ENCODE measurements at places on chromosomes 6 and 20.

GRCh38 chr20:44644667-44645131, 6.8 kb downstream of the ADA start:
- DNase-seq, result no peak

GRCh38 chr6:149683256-149683859, 34.5 kb downstream of the LATS1 start:
- no peak for DNase-seq

DNA sequence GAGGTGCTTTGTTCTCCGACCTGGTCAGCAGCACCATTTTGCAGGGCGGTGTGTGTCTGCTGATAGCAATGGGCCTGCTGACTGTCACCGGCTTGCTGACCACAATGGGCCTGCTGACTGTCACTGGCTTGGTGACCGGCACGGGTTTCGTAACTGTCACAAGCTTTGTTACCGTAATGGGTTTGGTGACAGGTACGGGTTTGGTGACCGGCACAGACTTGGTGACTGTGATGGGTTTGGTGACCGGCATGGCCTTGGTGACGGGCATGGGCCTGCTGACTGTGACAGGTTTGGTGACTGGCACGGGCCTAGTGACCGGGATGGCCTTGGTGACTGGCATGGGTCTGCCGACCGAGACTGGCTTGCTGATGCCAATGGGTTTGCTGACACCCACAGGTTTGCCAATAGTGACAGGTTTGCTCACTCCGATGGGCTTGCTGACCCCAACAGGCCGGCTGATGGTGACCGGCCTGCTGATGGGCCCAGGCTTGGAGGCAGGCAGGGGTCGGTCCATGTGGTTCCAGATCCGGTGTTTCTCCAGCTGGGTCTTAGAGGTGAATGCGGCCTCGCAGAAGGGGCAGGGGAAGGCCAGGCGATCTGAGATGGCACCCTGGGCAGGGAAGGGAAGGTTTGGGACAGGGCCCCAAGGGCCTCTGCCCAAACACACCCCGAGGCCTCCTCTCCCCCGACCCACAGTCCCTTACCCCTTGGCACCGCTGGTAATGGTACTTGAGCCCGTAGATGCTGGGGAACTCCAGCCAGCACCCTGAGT, 3.4 kb downstream of the ZNF512B start:
- DNase-seq, result no peak

DNA sequence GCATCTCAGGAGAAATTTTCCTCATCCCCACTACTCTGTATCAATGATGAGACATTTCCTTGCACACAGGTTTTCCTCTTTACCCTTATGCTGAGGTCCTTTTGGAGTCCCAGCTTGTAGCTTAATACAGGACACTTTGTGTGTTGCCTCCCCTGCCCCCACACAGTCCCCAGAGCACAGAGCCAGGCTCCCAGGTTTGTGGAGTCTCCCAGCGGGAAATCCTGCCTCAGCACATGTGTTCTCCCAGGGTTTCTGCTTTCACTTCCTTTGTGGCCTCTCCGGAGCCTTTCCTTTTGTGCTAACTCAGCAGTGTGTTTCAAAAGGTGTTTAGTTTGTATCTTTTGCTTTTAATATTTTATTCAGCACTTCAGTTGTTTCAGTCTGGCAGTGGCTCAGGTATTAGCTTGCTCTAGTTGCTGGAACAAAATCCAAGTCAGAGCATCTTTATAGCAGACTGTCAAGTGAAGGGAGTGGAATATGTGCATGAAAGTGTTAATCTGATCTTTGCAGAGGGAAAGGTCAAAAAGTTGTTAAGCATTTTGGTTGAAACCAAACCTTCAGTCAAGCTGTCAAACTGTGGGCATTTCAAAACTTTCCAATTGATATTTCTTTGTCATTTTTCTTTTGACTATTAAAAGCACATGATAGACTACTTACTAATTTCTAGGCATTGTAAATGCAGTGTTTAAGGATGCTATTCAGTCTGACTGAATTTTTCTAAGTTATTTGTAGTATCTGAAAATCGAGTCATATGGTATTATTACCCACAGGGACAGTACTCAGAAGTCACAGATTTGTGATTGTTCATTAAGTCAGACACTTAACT, 8.6 kb downstream of the SNX9 start:
- no peak for DNase-seq

GRCh38 chr6:134703206-134703605, 246.7 kb downstream of the ALDH8A1 start:
- DNase-seq, result no peak

DNA sequence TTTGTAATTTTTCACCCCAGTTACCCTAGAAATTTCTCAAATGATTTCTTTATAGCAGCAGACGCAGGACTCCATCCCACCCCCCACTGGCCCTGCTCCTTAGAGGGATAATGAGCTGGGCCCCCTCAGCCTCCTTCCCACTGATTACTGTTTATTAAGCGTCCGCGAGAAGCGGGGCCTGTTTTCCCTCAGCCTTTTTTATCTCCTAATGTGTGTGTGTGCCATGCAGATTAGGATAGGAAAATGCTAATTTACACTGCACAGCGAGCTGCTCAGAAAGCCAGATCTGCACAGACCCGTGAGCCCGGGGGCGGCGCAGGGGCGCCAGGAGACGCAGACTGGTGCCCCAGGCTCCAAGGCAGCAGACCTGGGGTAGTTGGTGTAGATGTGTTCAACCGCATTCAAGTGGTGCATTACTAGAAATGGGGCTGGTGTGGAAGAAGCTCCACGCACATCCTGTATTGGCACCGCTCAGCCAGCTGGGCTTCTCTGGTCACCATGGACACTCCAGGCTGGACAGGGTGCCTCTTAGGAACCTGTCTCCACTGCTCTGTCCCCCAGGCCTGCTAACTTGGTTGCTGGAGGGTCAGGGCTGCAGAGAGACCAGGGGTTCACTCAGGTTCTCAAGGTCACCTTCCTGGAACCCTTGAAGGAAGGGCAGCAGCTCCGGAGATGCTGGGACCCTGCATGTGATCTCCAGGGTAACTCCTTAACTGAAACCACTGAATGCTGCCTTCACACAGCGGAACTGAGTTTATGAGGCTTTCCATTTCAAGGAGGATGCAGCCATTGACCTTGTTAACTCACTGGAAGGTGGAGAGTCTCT, 256.3 kb downstream of the ERMARD start:
- no peak for DNase-seq

- DNase-seq, result no peak
Measured at GRCh38 chr6:40343877-40344565, 243.1 kb downstream of the LRFN2 start.

DNA sequence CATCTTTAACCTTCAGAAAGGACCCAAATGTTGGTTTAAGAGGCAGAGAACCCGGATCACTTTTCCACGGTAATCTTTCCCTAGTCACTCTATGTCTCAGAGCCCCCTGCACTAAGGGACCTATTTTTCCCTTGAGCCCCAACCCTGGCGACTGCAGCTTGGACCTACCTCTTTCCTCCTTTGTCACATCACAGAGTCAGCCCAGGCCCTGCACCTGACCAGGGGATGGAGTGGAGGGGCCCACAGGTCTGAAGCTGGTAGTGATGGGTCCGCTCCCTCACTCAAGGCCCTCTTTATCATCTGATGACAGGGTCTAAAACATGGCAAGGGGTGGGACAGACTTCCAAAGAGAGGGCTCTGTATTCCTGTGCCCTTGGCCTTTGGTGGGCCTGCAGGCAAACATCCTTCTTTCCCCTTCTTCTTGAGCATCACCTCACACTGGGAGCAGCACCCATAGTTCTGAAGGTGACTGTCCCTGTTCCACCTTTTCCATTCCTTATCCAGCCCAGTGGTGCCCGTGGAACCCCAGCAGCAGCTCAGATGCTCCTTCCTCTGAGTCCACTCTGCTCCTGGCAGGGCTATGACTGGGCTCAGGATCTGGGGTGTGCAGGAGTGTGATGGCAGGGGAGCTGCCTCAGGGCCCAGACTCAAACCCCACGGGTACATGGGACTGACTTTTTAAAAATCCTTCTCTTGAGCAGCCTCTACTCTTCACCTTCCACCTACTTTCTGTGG, 6.3 kb downstream of the RAET1L start:
- no peak for DNase-seq

DNA sequence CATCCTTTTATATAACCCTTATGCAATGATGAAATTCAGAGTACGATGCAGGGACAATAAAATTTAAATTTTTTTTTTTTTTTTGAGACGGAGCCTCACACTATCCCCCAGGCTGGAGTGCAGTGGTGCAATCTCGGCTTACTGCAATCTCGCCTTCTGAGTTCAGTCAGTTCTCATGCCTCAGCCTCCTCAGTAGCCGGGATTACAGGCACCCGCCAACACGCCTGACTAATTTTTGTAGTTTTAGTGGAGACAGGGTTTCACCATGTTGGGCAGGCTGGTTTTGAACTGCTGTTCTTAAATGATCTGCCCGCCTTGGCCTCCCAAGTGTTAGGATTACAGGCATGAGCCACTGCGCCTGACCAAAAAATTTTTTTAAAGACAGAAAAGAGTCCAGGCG, 15.2 kb downstream of the MTO1 start:
- no peak for DNase-seq

GRCh38 chr20:14148042-14148441, 152.7 kb downstream of the MACROD2 start:
- no peak for DNase-seq

- DNase-seq, result no peak
Measured at GRCh38 chr6:151524059-151524458, 30.2 kb downstream of the CCDC170 start.

DNA sequence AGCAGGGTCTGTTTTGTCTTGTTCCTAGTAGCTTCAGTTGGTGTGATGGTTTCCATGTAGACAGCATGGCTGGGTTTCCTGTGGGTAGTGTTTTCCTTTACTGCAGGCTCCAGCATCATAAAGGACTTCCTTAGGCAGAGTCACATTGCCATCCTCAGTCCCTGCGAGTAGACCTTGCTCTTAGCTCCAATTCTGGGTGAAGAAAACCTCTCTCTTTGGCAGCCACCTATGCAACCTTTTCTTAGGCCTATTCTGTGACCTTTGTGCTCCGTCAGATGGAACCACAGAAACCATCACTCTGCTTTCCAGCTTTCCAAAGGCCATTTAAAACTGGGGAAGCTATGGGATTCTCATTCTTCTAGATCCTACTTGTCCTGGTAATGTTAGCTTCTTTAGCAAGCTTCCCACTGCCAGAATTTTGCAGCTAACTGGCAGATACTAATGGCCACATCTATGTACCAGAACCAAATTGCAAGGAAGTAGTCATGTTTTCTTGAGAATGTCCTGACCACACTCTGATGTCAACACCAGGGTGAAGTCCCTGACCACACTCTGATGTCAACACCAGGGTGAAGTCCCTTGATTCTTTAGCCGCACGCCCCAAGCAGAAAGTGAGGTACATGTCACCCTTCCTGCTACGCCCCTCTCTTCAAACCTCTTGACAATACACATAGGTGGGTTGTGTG, 646.6 kb upstream of the HS3ST5 start:
- DNase-seq, result no peak

DNA sequence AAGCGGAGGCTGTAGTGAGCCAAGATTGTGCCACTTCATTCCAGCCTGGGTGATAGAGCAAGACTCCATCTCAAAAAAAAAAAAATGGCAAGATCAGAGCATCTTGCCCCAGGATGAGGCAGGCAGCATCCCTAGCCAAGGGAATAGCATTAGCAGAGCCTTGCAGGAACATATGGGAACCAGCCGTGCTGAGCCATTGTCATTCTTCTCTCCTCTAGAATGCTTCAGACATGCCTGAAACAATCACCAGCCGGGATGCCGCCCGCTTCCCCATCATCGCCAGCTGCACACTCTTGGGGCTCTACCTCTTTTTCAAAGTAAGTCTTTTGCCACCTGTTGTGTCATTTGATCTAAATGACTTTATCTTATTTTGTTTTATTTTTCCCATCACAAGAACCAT, 13.0 kb downstream of the HM13 start:
- no peak for DNase-seq

DNA sequence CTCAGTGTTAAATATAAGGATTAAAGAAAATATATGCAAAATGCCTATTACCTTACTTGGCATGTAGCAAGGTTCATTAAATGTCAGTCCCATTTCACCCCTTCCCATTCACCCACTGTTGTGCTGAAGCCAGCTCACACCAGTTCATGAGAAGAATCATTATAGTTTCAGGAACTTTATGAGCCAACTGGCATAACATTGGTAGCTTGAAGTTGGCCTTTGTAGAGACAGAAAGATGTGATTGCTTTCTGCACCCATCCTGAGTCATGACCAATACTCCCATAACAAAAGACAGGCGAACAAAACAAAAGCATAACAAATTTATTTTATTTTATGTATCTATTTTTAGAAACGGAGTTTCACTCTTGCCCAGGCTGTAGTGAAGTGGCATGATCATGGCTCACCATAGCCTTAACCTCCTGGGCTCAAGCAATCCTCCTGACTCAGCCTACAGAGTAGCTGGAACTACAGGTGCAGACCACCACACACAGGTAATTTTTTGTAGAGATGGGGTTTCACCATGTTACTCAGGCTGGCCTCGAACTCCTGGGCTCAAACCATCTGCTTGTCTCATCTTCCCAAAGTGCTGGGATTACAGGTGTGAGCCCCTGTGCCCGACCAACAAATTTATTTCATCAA, 17.6 kb upstream of the IER3 start:
- DNase-seq, result no peak

- no peak for DNase-seq
Measured at GRCh38 chr6:33339193-33339592, 21.6 kb upstream of the ZBTB22 start.

- DNase-seq, result no peak
Measured at GRCh38 chr6:89793586-89793985, 26.0 kb downstream of the MDN1 start.

DNA sequence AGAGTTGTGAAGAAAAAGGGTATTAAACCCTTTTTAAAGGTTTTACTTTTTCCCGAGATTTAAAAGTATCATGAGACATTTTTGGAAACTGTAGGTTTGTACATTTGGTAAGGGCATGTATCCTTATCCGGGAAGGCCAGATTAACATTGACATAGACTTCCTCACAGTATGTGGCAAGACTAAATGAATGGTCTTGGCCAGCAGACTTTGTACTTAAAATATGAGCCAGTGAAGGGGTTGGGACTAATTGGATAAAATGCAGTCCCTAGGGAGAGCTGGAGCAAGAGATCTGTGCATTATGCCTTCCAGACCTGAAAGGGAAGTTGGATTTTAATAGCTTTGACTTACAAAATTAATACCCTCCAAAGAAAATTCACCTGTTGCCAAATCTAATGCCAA, 60.4 kb upstream of the CCN2 start:
- DNase-seq, result no peak

DNA sequence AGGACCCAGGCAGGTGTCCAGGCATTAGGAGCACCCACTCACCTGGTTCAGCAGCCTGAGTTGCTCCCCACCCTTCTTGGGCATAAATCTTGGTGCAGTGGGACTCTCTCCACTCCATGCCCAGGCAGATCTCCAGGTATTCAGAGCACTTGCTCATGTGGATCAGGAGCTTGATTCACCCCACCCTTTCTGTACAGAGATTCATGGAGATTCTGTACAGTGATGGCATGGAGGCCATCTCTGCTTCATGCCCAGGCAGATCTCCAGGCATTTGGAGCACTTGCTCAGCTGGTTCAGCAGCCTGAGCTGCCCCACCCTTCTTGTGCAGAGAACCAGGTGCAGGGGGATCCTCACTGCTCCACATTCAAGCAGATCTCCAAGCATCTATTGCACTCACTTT, 44.1 kb downstream of the BEND6 start:
- DNase-seq, result no peak
